ENCODE measurements at places on chromosomes 13 and 19.

DNA sequence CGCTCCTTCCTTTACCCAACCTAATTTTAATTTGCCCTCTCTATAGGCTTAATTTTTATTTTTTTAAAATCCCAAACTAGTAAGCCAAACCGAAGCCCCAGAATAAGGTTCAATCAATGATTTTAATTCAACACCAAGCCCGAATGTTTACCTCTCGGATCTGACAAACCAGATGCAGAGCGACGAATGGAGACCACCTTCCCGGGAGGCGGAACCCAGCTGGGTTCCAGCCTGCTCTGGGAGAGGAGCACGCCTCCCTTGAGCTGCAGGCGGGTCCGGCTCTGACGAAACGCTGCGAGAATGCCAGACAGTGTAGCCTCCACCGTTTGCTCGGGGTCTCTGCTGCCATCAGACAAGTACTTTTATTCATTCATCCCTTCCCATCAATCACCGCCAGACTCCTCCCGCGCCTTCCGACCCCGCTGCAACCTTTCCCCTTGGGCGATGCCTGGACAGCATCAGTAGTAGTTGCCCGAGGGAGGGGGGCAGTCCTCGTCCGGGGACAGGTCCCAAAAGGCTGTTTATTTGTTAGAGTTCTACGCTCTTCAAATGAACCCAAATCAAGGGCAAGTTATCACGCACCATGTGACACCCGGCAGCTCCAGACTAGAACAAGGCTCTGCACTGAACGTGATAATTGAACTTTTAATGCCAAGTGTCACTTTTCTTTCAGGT lies 752 bp upstream of the EDNRB start:
- DNase-seq = no peak

DNA sequence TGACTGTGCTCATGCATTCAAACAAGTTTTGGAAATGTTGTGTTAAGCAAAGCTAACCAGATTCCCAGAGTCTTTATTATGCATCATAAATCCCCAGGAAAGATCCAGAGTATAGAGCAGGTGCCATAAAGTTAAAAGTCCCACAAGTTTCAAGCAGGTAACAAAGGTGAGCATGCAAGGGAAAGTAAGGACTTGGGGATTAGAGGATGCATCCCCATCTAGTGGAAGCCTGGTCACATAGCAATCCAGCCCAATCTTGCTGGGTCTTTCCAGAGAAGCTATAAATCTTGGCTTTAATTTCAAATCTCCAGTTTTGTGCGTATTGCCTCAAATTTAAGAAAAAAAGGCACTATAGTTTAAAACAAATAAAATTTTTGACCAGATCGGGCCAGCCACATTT lies 72.7 kb downstream of the ZNF254 start:
- DNase-seq = no peak

- DNase-seq = no peak
Observed at GRCh38 chr13:90552702-90553101, 794.8 kb upstream of the MIR17HG start.

DNA sequence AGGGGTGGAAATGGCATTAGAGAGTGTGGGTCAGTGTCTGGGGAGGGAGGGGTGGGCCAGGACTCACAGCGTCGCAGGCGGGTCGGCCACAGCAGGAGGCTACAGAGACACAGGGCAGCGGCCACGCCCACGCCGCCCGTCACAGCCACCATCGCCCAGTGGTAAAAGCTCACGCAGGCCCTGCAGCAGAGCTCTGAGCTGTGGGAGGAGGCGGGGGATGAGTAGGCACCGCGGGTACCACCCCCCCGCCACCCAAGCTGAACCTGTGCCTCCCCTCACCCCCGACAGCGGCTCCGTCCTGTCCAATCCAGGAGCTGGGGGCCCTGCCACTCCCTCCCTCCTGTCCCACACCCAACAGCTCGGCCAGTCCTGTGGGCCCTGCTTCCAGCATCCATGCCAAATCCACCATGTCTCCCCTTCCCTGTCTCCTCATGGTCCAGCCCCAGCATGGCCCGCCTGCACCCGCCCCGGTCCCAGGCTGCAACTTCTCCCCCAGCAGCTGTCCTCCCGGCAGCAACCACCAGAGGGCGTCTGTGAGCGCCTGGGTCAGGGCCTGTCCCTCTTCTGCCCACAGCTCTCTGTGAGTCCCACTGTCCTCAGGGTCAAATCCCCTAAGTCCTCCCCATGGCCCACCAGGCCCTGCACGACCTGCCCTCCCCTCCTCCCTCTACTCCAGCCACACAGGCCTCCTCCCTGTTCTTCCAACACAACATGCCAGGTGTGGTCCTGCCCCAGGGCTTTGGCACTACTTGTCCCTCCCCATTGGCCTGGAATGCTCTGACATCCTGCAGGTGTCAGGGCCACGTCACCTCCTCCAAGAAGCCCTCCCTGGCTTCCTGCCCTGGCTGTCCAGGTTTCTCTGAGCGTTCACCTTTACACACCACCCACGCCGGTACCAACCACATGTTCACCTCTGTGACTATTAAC lies 6.0 kb downstream of the TEKTIP1 start:
- peak; percentile 62 for DNase-seq

DNA sequence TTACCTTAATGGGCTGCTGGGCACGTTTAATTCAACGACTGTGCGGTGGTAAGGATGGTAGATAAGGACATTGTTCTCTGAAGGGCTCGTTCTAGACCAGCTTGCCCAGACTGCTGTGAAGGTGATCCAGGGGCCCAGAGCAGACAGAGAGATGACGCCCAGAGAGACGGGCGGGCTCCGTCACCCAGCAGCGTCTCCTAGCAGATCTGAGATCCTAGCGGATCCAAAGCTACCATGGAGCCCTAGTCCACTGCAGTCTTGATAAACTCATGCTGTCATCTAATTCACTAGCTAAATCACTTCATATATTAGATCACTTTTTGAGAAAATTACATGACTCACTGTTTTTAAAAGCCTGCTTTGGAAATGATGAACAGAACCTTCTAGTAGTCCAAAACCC lies 21.5 kb downstream of the COL4A2 start:
- DNase-seq = no peak

DNA sequence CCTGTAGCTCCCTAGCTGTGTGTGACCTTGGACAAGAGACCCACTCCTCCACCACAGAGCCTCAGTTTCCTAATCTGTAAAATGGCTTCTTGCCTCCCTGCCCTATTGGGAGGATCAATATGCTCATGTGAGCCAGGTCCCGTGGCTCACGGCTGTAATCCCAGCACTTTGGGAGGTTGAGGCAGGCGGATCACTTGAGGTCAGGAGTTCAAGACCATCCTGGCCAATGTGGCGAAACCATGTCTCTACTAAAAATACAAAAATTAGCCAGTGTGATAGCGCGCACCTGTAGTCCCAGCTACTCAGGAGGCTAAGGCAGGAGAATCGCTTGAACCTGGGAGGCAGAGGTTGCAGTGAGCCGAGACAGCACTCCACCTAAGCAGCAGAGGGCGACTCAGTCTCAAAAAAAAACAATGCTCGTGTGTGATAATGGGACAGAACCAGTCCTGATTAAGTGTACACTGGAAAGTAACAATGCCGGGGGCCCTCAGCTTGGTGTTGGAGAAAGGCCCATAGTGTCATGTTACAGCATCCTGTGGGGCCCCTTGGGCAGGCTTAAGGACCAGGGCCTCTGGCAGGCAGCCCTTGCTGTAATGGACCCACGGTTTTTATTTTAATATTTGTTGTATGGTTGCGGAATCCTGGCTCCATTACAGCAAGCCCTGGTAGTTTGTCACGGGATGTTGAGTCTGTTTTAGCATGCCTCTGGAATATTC lies 6.8 kb downstream of the RPS11 start:
- no peak for DNase-seq

- DNase-seq = no peak
Observed at GRCh38 chr13:94968757-94969086, 256.4 kb upstream of the SOX21 start.

GRCh38 chr19:11450570-11451326 lies 15.3 kb downstream of the PRKCSH start:
- no peak for DNase-seq

- no peak for DNase-seq
Observed at GRCh38 chr13:31859571-31859970, 120.2 kb downstream of the RXFP2 start.
